Activated CD8-positive, alpha-beta memory T cell treated with anti-CD3 and anti-CD28 coated beads, Interleukin-2, amount 50 U/mL, for 48 hours (primary cell): ENCODE measurements at places on chromosomes 13 and 19.

GRCh38 chr19:16024266-16025107 is 51.8 kb upstream of the TPM4 start:
- no peak for DNase-seq

DNA sequence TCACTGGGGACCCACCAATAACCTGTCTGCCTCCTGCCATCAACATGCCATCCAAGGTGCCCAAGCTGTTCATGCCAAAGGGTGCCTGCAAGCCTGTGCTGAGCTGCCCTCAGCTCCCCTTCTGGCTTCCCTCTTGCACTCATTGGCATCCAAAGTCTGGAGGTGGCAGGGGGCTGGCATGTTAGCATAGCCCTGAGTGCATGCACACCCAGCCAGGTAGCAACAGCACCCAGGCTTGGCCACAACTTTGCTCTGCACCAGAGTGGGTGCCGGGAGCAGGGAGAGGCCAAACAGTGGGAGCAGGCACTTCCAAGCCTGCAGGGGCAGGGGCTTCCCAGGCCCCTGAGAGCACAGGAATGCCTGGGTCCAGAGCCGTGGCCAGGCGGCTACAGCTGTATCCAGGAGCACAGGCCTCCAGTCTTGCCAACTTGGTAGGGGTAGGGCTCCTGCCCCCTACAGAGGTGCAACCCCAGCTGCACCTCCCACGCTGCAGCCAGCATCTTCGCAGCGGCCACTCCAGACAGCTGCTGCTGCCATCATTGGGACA is 26.1 kb upstream of the TBC1D4 start:
- no peak for DNase-seq

- no peak for DNase-seq
Observed at GRCh38 chr13:97390941-97391600, 42.9 kb upstream of the RAP2A start.

- DNase-seq: peak; percentile 72
Observed at GRCh38 chr19:33125929-33126388, 6.0 kb upstream of the WDR88 start.

DNA sequence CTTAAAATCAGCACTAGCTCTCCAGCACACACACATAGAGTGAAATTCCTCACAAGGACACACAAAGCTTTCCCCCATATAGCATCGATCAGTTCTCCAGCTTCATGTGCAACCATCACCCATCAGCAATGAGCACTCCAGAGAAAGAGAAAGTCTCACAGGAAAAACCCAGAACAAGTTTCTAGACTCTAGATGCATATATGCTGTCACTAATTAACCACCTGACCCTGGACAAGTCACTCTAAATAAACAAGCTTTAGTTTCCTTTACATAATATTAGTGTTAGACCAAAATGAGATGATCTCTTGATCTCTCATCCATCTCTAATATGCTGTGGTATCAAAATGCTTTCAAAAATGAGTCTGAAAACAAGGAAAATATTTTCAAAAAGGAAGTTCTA is 81.2 kb downstream of the TBC1D4 start:
- DNase-seq: no peak
